Kasumi-1 (cell line): ENCODE measurements at places on chromosomes 5 and 9.

DNA sequence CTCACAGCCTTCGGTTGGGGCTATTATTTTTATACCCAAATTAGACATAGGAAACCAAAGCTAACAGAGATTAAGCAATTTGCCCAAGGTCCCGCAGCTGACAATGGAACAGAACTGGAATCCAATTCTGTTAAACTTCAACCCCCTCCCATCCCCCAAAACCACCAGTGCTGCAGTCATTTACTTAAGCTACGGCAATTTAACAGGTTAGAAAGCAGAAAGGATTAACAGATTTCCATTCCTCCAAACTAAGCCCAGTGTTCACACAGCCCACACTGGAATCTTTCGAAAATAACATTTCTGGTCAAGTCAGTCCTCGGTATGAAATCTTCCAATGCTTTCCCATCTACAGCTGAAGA lies 1023.1 kb upstream of the DMAC1 start:
- DNase-seq = no peak

- DNase-seq = no peak
These were observed 4.4 kb upstream of the FGD3 start for GRCh38 chr9:92942688-92943616.

GRCh38 chr5:115820846-115821245 lies 4.4 kb upstream of the CDO1 start:
- DNase-seq = no peak

- no peak for DNase-seq
These were observed 105.4 kb upstream of the SPOCK1 start for GRCh38 chr5:137604348-137605095.

DNA sequence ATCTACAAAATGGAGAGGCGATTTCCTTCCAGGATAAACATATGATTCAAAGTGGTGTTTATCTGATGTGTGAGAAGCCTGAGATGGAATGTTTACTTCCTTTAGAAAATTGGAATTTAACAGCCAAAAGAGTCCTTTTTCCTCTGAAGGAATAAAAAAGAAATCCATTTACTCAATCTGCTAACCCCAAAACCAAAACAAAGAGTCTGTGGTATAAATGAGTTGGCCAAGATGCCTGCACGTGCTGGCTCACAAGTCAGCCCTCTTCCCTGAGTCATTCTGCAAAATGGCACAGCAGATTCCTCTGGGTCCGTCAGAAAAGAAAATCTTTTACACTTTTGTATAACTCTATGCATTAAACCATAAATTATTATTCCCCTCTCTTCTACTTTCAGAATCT lies 60.8 kb downstream of the EBF1 start:
- no peak for DNase-seq

GRCh38 chr5:40429258-40430100 lies 250.2 kb upstream of the PTGER4 start:
- peak; percentile 88 for DNase-seq

- DNase-seq = no peak
These were observed 443.9 kb upstream of the KLF4 start for GRCh38 chr9:107933516-107933915.

- DNase-seq = peak; percentile 20
These were observed 175.3 kb downstream of the SLF1 start for GRCh38 chr5:94793816-94794198.

DNA sequence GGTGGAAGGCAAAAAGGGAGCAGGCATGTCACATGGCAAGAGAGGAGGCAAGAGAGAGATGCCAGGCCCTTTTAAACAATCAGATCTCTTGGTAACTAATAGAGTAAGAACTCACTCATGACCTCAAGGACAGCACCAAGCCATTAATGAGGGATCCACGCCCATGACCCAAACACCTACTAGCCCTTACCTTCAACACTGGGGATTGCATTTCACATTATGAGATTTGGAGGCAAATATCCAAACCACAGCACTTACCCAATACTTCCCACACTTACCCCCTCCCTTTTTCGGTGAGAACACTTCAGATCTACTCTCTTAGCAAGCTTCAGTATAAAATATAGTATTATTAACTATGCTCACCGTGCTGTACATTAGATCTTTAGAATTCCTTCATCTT lies 41.9 kb downstream of the ZNF354A start:
- DNase-seq = no peak

- no peak for DNase-seq
These were observed 89.9 kb downstream of the EHMT1 start for GRCh38 chr9:137708590-137709284.

DNA sequence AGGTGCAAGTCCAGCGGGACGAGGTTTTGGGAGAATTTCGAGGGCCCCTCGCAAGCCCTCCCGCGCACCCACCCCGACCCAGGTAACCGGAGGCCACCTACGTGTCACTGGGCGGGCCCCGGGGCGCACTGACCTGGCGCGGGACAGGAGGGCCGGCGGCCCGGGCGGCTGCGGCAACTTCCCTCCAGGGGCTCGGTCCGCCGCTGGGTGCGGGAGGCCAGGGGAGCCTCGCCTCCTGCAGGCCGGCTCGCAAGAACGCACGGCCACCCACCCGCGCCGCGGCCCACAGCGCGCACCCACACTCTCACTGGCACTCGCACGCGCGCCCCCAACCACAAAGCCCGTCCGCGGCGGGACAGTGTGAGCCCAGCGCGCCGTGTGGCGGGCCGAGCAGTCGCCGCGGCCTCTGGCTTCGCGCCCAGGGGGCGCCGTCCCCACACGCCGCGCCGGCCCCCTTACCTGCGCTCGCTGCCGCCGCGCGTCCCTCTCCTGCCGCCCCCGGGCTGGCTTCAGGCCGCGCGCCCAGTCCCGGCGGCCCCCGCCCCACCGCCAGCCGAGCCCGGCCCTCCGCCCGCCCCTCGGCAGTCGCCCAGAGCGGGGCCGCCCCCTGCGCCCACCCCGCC lies 451 bp downstream of the LPAR1 start:
- peak; percentile 57 for DNase-seq

DNA sequence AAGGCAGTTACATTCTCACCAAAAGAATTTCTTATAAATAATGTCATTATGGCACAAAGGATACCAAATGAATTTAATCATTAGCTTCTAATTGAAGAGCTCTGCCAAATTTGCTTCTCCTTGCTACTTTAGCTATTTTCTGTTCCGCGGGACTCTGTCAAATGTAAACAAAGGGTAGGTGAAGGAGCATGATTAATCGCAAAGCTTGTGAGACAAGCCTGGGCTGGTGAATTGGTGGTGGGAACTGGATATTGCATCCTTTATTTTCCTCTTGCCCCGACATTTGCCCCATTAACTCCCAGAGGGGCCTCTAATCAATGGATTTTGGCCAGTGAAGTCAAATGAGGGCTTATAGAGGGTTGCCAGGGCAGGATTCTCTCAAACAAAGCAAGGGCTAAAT lies 234.2 kb upstream of the RFX3 start:
- DNase-seq = no peak

DNA sequence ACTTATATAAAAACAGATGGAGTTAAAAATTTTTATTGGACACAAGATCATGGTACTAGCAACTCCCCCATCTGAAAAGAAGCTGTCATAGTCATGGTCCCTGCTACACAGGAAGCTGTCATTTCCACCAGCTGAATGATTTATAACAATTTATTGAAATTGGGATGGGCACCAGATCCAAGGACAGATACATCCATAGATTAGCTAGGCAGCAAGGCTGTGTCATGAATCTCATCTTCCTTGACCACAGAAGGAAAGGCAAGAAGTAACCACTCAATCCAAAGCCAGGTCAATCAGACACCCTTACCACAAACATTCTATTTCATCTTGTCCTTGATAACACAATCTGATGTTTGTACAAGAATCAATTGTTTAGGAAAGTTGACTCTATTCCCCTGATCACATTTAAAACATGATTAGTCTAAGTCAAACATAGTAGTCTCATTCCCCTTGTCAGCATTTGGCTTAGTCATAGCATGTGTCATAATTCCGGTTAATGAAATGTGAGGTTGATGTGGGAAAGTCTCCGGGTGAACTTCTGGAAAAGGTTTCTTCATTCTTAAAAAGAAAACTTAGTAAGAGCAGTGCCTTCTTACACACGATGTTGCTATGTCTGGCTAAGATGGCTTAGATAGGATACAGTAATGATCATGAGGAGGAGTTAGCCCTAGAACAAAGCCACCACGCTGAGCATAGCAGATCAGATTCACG lies 462.6 kb upstream of the PAPPA start:
- DNase-seq = no peak

- DNase-seq = no peak
These were observed 195.9 kb upstream of the PPP1R26 start for GRCh38 chr9:135283671-135284070.

- DNase-seq = no peak
These were observed 26.4 kb downstream of the PSD2 start for GRCh38 chr5:139821806-139822552.

- DNase-seq = no peak
These were observed 4.1 kb upstream of the HDHD3 start for GRCh38 chr9:113380869-113381378.

- peak; percentile 58 for DNase-seq
These were observed 899 bp upstream of the RAPGEF6 start for GRCh38 chr5:131635684-131636572.

- DNase-seq = no peak
These were observed 5.8 kb upstream of the PSMB7 start for GRCh38 chr9:124420991-124421543.

- DNase-seq = no peak
These were observed 277.8 kb downstream of the PRELID2 start for GRCh38 chr5:145557345-145557744.

DNA sequence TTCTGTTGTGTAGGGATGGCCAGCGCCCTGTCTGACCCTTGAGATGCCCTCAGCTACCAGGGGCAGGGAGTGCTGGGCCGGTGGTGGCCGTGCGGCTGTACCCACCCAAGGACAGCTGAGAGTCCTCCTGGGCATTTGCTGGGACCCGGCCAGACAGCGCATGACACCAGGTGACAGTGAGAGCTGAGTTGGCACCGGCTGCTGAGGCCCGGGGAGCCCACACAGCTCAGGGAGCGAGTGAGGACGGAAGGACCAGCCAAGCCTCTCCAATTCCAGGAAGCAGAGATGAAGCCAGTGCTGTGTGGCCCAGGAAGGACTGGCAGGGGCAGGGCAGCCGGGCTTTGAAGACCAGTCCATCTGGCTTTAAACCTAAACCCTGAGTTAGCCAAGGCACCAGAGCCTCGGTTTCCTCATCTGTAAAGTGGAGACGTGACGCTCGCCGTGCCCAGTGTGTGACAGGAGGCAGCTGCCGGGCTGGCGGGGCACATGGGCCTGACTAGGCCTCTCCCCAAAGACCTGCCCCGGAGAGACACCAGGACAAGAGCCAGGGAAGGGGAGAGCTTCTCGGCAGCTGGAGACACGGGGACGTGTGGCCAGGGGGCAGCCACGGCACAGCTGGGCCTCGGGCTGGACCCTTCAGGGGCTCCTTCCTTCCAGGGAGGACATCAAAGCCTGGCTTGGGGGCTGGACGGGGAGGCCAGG lies 3.0 kb upstream of the AGPAT2 start:
- DNase-seq = no peak

- DNase-seq = no peak
These were observed 329 bp downstream of the CDC23 start for GRCh38 chr5:138212828-138213160.

DNA sequence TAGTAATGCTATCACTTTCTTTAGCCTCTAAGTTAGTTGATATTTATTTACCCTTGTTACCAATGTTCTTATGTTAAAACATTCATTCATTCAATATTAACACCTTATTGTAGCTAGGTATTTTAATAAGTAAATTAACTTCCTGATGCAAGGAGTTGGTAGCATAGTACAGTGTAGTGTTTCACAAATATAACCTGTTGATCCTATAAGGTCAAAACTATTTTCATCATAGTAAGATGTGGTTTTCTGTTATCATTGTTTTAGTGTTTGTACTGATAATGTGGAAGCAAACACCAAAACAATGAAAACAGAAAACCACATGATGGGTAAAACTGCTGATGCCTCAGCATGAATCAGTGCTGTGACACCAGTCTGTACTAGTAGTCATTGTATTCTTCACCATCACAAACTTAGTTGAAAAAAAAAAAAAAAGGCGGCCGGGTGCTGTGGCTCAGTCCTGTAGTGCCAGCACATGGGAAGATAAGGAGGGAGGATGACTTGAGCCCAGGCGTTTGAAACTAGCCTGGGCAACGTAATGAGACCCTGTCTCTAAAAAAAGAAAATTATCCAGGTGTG lies 36.5 kb downstream of the ZCCHC7 start:
- no peak for DNase-seq

- DNase-seq = no peak
These were observed 42.8 kb upstream of the GDNF start for GRCh38 chr5:37882636-37883035.

- no peak for DNase-seq
These were observed 339.0 kb downstream of the NSG2 start for GRCh38 chr5:174384509-174384947.

DNA sequence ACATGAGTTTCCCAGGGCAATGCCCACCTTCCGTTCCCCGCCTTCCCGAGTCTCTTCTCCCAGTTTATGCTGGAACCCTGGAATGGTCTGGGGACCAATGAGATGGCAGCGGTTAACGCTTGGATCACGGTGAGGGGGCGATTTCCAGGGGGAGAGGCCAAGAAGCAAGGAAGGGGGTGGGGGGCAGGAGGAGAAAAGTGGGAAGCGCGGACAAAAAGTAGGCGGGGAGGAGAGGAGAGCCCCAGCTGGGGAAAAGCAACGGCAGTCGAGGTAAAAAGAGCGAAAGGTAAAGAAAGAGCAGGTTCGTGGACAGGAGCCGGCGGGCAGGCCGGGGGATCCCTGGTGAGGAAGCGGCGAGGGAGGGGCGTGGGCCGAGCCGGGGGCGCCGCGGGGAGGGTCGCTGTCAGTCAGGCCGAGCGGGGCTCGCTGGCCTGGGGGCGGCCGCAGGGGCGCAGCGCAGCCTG lies 508 bp upstream of the SNCAIP start:
- DNase-seq = no peak

GRCh38 chr5:118467103-118467502 lies 521.2 kb downstream of the DTWD2 start:
- DNase-seq = no peak

GRCh38 chr5:181246276-181247049 lies 2.8 kb upstream of the RACK1 start:
- no peak for DNase-seq

GRCh38 chr9:92404042-92404836 lies at the start of gene OGN:
Gene OGN, minus strand, starts transcription at chr9:92404578. Its CDS starts 1,171 bp downstream, at chr9:92403407.
- DNase-seq = no peak

GRCh38 chr9:100724886-100725285 lies 147.0 kb downstream of the CAVIN4 start:
- no peak for DNase-seq

DNA sequence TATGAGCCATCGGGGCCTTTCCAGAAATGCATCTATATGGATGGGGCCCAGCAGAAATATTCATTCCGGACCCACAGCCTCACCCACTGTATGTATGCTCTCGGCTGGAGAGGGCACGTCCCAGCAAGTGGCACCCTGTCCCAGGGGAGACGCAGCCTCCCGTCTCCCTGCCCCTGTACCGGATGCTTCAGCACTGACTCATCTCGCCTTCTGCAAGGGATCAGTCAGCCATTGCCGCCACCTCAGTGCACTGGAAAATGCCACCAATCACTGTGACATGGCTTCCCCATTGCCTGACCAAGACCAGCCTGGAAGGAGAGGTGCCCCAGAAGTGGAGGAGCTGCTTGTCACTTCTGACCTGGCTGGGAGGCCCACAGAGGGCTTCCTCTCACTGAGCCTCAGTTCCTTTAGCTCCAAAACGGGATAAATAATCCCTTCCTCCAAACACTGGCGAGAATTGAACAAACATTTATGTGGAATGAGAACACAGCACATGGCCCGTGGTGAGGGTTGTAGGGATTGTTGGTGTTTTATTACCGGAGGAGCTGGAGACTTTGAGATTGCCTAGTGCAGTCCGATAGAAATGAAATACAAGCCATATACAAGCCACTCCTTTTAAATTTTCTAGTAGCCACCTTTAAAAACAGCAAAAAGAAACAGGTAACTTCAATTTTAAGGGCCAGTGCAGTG lies 43.9 kb upstream of the ORM1 start:
- DNase-seq = no peak

GRCh38 chr5:99378443-99378842 lies 449.6 kb upstream of the CHD1 start:
- no peak for DNase-seq
